ENCODE measurements at places on chromosomes 5 and 9.

DNA sequence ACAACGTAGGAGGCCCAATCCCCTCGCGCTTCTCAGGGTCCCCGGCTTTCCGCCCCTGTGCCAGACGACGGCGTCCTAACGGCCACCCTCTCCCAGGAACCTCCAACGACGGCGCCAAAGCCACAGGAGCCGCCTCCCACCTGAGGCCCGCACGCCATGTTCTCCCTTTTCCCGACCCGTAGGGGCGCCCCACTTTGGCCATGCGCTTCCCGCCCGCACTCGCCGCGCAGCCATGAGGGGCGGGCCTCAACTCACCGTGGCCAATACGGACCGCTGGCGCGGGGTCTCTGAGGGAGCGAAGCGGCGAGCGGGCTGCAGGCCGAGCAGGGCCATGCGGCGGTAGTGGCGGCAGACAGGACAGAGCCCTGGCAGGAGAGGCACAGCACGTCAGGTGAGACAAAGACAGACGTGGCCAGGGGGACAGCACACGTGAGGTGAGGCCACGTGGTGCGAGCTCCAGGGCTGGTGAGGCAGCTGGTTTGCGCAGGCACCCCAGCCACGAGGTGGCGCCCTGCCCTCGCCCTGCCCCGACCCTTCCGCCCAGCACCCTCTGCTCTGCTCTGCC lies 1005.5 kb upstream of the PTPRD start:
- DNase-seq: no peak

- DNase-seq: peak; percentile 56
These were observed 859 bp downstream of the CSNK1G3 start for GRCh38 chr5:123512611-123513461.

DNA sequence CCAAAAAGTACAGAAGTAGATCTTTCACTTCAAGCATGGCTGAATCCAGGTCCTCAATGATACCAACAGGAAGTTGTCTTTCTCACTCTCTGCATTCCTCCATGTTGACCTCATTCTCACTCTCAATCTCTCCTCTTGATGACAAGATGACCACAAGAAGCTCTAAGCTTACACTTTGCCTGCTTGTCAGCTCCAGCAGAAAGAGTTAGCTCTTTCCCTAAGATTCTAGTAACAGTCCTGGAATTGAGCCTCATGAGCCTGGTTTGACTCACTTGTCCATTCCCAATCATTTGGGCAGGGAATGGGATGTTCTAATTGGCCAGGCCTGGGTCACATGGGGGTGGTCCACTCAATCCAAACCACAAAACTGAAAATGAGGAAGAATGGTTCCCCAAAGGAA lies 3.3 kb upstream of the CLTA start:
- DNase-seq: no peak

GRCh38 chr5:179568721-179569120 lies 18.4 kb downstream of the RUFY1 start:
- no peak for DNase-seq

- no peak for DNase-seq
These were observed 16.1 kb upstream of the COL23A1 start for GRCh38 chr5:178606269-178606668.

DNA sequence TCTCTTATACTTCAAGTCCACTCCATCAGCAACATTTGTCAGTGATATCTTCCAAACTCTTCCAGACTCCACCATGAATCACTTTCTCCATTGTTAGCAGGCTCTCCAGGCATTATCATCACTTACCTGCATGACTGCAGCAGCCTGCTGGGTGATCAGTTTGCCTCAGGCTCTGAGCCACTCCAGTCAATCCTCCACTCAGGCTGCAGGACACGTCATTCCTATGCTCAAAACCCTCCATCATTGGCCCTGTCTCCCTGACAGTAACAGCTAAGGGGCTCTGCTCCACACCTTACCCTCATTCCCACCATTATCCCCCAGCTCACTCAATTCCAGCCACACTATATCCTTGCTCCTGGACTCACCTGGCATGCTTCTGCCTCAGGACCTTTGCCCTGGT lies 10.7 kb downstream of the DIRAS2 start:
- DNase-seq: no peak

DNA sequence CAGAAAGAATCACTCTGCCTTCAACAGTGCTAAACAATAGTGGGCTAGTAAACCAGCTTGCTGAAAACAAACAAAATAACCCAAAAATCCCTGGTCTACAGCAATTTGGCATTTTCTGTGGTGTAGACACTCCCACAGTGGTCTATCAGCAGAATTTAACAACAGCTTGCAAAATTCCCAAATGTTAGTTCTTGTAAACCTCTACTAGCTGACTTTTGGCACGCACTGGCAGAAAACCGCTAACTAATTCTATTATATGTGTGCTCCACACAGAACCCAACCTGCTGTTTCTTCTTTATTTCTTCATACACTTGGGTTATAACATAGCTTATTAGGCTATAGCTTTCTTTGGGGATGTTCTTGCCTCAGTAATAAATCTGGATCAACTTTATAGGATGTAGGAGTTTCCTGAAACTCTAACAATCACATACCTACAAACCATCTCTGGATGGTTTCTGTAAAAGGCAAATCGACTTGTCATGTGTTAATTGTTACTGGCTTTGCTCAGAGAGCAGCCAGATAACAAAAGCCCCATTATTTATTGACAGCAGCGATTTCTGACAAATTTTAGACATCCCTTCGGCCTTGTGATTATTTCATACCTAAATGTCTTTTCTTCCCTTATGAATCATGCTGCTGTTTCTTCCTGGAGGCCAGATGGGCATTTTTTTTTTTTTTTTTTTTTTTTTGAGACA lies 82.7 kb upstream of the NAA35 start:
- DNase-seq: no peak

DNA sequence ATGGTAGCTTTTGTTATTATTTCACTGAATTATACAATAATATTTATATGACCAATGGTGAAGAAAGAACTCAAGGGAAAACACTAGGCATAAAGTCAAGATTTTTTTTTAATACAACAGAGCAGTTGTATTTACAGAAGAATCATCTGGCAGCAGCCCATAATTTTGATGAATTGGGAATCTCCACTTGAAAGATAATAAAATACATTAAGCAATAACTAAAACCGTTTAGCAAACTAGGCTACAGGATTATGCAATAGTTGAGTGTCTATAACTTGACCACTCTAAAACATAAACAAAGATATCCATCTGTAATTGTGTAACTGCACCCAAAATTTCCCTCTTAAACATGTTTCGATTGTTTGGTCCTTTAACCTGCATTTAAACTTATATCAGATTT lies 80.8 kb downstream of the SNCAIP start:
- no peak for DNase-seq

GRCh38 chr5:159878988-159879471 lies 37.3 kb upstream of the ADRA1B start:
- no peak for DNase-seq

GRCh38 chr9:83027153-83027891 lies 35.6 kb downstream of the RASEF start:
- DNase-seq: no peak

- DNase-seq: peak; percentile 59
These were observed 18.1 kb downstream of the GCNT4 start for GRCh38 chr5:75034137-75034739.

DNA sequence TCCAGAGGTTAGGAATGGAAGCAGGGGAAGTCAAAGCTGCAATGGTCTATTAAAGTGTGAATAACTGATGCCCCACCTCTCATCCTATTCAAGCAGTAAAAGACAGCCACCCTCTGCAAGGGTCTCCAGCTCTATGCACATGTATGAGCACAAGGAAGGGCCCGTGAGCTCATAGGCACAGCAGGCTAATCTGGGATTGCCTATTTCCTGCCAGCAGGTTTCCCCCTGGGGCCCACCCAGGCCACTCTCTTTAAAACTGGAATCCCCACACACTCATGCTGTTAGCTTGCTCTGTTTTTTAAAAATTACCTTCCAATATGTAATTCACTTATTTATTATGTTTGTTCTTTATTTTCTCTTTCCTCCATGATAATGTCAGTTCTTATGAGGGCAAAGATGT lies 48.7 kb upstream of the ZNF366 start:
- no peak for DNase-seq

GRCh38 chr9:27664121-27664779 lies 91.0 kb upstream of the C9orf72 start:
- no peak for DNase-seq

DNA sequence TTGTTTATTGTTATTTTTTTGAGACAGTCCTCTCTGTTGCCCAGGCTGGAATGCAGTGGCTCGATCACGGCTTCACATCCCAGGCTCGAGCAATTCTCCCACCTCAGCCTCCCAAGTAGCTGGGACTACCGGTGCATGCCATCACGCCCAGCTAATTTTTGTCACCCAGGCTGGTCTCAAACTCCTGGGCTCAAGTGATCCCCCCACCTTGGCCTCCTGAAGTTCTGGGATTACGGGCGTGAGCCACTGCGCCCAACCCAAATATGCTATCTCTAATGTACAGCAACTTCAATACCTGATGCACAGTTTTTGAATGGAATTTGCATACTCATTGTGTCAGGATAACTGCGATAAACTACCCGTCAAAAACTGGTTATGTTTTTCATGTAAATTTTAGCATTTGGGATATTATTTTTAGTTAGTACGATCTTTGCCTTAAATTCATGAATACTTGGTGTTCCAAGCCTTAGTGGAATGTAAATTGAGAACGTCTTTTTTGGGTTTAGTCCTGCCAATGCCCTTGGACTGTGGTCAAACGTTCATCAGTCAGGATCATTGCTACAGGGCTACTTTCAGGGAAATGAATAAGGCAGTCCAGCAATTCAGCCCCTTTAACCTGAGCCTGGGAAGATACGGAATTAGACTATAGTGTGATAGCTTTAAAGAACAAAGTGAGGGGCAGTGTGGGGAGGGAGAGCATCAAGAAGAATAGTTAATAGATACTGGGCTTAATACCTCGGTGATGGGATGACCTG lies 4.4 kb downstream of the UGCG start:
- DNase-seq: no peak

DNA sequence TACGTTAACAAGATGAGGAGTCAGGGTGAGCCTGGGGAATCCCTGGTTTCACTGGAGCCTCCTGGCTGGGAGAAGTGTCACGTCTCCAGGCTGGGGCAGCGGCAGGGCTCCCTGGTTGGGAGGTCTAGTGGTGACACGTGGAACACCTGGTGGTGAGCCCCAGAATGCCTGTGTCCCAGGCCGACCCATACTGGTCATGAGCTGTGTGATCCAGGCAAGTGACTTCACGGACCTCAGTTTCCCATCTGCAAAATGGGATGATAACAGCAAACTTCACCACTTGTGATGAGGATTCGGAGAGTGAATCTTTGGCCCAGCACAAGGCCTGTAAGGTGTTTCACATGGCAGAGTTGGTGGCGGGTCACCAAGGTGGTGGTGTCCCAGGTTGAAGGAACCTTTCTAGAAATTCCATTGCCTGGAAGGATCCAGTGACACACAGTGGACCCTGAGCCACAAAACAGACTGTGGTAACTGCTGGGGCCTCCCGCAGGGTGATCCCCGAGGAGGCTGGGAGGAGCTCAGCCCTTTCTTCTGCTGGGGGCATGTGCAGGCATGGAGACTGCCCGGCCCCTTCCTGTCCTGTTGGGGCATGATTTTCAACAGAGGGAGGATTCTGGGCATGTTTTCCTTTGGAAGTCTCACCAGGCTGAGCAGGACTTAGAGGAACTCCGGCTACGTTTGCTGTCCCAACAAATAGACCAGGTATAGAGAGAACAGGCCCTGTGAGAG lies 153.9 kb upstream of the IER5L start:
- no peak for DNase-seq

- no peak for DNase-seq
These were observed 10.7 kb downstream of the AGTPBP1 start for GRCh38 chr9:85730916-85731630.

DNA sequence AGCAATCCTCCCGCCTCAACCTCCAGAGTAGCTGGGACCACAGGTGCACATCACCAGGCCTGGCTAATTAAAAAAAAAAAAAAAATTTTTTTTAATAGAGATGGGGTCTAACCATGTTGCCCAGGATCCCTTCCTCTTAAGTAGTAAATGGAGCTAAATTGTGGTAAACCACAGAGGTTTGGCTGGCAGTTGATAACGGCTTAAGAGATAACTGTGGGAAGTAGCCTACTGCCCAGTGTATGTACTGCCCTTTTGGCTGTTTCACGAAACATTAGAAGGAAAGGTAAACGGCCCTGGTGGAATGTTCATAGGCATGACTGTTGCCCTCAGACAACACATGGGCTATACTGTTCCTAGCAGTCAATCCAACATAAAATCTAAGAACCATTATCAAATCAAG lies 44.4 kb downstream of the HMGCR start:
- DNase-seq: no peak

GRCh38 chr5:131644822-131645221 lies 9.8 kb upstream of the RAPGEF6 start:
- DNase-seq: no peak

DNA sequence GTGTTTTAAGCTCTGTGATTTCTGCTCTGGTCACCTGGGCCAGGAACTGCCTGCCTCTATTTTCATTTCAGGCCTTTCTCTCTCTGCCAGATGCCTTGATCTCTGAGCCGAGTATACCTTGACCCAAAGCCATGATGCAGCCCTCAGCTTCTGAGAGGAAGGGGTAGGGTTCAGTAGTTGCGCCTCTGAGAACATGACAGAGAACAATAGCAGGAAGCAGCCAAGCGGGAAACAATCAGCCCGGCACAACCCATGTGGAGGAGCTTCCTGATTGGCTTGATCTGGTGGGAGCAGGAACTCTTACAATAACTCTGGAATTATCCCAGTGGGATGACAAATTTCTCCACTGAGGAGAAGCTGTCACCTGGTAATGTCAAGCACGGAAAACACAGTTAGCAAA lies 127.4 kb downstream of the PALM2AKAP2 start:
- no peak for DNase-seq

- DNase-seq: no peak
These were observed 271.2 kb upstream of the IRX2 start for GRCh38 chr5:3022665-3023064.

DNA sequence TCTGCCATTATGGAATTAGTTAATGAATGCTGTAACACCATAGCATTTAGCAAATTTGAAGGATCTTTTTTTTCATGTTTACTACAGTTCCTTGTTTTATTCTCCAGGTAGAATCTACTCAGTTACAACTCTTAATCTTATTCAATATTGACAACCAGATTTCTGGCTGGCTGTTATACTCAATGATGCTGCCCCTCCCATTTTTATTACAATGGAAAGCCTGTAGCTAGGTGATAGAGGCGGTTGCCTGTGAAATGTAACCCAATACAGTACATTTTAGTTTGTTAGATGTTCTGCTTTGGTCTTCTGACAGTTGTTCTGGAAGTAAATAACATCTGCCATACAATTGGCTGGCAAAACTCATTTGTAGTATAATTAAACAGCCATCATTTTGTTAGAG lies 294.2 kb downstream of the DMRTA1 start:
- DNase-seq: no peak

DNA sequence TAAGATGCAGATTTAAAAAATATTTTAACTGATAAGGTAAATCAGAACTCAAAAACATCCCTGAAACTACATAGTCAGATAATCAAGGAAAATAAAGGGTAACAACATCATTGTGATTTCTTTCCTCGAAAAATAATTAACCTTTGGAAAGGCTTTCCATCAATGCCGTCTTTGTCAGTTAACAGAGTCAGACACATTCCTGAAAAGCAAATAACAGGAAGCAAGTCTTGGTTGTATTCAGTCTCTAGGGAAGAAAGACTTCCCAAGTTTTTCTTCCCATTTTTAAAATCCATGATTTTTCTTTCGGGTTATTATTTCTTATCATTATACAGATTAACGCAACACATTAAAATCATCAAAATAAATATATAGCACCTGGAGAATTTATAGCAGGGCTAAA lies 256.4 kb upstream of the CDH6 start:
- DNase-seq: no peak

- DNase-seq: no peak
These were observed 436.7 kb downstream of the CETN3 start for GRCh38 chr5:89972901-89973300.

GRCh38 chr5:35115920-35116319 lies 68.2 kb upstream of the AGXT2 start:
- DNase-seq: no peak

- DNase-seq: no peak
These were observed 2.8 kb downstream of the IL6ST start for GRCh38 chr5:55991768-55992486.
